Right renal cortex interstitium (tissue), 3 donors: ENCODE measurements at places on chromosomes 13 and 19. TPM values are rescaled to one million over a fixed set of nuclear protein-coding genes. Genes with fewer than 3 reads are reported as not detected.

Gene GJB6
- 1.9 TPM for polyA plus RNA-seq

Gene URAD
- not detected for polyA plus RNA-seq

Gene PSPN
- 2.0 TPM for polyA plus RNA-seq

Gene PTGER1
- 4.4 TPM for polyA plus RNA-seq

Gene UNC13A
- 0.28 TPM for polyA plus RNA-seq

- DNase-seq = no peak
These were observed 260.8 kb upstream of the TSHZ3 start for GRCh38 chr19:31610018-31610417.

GRCh38 chr13:113851480-113851803 lies 12.4 kb downstream of the GAS6 start:
- no peak for DNase-seq

GRCh38 chr13:29849731-29850212 lies 645 bp downstream of the UBL3 start:
- no peak for DNase-seq

DNA sequence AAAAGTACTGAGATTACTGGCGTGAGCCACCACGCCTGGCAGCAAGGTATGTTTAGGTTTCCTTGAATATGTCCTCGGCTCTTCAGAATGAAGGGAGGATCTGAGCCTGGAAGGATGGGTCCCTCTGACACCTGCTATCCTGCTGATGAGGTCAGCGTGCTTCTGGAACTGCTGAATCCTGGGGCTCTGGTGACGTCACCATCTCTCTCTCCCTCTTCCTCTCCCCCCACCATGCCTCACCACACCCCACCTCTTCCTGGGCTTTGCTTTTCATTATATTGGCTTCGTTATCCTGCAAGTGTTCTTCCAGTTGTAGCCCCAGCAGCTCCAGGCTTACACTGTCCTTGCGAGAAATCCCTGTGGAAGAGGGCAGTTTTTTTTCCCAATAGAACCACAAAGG lies 49.8 kb downstream of the CCNE1 start:
- DNase-seq = no peak

DNA sequence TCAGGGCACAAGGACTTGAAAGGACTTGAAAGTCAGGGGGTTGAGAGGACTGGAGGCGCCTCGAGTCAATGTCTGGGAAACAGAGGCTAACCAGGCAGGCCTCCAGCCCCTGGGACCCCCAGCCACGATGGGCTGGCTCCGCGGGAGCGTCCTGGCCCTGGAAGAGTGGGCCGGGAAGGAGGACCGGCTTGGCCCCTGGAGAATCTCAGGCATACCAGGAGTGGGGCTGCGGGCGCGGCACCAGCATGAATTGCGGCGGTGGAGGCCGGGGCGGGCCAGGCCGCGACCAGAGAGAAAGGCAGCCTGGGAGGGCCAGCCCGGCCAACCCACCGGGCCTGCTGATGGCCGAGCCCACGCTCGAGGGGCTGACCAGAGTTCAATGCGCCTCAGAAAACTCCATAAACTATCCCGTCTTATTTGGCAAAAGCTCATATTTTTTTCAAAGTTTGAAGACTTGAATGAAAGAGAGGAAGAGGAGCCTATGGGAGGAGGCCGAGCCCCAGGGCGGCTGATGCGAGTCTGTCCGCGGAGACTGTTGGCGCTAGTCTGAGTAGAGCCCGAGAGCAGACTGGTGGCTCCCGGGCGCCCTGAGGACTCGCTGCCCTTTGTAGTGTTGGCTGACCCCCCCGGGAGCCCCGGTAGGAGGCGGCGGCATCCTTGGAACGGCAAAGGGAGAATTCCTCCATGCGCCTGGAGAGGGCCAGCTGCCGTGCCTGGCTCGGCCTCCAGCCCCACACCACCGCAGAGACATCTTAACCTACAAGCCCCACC lies 68.0 kb downstream of the MLLT1 start:
- DNase-seq = no peak

DNA sequence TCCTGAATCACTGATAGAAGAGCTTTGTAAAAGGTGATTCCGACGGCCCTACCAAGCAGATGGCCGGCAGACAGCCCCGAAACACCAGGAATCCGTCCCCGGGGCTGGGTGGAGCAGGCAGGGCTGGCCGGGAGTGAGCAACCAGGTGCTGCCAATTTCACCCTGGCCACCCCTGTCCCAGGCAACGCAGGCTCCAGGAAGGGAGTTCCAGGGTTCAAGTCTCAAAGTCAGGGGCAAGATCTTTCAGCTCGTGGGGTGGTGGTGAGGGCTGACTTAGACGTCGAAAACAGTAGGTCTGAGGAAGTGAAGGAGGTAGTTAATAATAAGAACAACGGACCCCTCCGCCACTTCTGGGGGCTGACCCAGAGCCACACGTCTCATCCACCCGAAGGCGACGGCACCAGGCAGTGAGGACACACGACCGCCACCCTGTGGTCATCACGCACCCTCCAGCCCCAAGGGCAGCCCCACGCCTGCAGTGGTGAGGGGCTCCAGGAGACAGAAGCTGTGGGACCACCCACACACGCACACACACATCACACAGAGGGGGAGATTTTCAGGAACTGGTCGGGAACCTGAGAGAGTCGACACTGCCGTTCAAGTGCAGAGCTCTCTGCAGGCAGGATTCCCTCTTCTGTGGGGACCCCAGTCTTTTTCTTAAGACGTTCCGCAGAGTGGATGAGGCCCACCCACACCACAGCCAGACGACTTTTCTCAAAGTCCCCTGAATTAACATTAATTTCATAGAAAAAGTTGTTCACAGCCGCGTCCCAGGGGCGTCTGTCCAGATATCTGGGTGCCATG lies 67.2 kb downstream of the SPACA7 start:
- DNase-seq = no peak

GRCh38 chr13:93750676-93751075 lies 524.1 kb downstream of the GPC6 start:
- no peak for DNase-seq

- DNase-seq = no peak
These were observed 45.5 kb downstream of the EFNB2 start for GRCh38 chr13:106489849-106490568.

DNA sequence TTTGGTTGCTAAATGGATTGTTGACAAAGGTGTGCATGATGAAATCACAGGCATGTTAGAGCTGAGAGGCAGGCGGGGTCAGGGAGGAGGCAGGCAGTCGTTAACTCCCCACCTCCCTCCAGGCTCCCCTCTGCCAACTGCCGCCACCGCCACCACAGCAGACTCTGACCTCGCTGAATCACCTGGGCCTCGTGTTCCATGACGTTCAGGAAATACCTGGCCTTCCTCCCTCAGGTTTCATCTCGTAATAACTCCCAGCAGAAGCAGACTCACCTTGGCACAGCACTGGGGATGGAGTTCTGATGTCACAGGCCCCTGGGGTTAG lies 198.5 kb downstream of the KATNAL1 start:
- no peak for DNase-seq

DNA sequence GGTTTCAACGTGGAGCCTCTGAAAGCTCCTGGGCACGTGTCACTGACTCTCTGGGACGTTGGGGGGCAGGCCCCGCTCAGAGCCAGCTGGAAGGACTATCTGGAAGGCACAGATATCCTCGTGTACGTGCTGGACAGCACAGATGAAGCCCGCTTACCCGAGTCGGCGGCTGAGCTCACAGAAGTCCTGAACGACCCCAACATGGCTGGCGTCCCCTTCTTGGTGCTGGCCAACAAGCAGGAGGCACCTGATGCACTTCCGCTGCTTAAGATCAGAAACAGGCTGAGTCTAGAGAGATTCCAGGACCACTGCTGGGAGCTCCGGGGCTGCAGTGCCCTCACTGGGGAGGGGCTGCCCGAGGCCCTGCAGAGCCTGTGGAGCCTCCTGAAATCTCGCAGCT lies 2.3 kb downstream of the ARL11 start:
- DNase-seq = no peak

- no peak for DNase-seq
These were observed 46.9 kb downstream of the TPP2 start for GRCh38 chr13:102643656-102644055.

DNA sequence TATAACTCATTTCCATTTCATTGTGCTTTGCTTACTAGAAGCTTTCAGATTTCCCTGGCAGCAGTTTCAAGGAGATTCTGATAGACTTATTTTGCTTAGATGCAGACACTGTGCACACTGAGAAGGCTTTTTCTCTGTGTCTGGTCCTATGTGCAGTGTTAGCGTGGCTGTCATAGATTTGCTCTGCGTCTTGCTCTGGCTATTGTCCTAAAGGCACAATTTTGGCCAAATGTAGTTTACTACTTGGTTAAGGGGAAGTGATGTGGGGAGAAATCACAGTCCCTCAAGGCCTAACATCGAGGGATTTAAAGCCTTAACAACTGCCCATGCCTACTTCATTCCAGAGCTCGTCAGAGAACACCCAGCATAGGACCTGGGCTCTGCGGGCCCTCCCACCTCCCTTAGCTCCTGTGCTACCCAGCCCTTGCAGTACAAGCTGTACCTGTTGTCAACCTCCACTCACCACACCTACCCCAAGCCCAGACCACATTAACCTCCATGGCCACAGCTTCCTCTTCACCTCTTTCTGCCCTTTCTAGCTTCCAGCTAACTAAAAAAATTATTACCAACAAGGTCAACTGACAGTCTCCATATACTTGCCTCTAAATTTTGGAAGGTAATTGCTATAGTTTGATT lies 38.9 kb upstream of the KATNAL1 start:
- DNase-seq = no peak
